Tongue (tissue), 3 donors: ENCODE measurements at places on chromosomes 6 and 20. TPM values are rescaled to one million over a fixed set of nuclear protein-coding genes. Genes with fewer than 3 reads are reported as not detected.
A peak's percentile ranks its signal among the peaks of the same experiment; 100 is the strongest.

- DNase-seq, result no peak
These were observed 16.2 kb downstream of the KCNB1 start for GRCh38 chr20:49466114-49466912.

Gene SYS1
- total RNA-seq, result 20.0 TPM

DNA sequence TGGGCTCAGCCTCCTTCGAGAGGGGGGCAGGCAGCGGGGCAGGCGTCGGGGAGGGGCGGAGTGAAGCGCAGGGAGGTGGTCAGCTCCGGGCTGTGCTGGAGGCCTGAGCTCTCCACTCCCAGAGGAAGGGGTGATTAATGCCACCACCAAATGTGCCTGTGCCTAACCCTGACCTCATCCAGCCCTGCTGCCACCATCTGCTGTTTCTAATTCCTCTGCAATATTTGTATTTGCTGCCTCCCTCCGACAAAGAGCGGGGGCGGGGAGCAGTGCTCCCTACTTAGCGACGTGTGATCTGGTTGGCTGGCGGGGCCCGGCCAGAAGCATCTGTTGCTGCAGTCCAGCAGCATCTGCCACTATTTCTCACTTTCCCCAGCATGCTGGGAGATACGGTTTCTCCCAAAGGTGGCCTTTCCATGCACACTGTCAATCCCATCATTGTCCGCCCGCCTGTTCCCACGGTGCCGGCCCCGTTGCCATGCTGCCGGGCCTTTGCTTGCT is 47.0 kb downstream of the DLL1 start:
- peak; percentile 90 for DNase-seq

- no peak for DNase-seq
These were observed 13.8 kb upstream of the TIAM2 start for GRCh38 chr6:154981079-154981870.

DNA sequence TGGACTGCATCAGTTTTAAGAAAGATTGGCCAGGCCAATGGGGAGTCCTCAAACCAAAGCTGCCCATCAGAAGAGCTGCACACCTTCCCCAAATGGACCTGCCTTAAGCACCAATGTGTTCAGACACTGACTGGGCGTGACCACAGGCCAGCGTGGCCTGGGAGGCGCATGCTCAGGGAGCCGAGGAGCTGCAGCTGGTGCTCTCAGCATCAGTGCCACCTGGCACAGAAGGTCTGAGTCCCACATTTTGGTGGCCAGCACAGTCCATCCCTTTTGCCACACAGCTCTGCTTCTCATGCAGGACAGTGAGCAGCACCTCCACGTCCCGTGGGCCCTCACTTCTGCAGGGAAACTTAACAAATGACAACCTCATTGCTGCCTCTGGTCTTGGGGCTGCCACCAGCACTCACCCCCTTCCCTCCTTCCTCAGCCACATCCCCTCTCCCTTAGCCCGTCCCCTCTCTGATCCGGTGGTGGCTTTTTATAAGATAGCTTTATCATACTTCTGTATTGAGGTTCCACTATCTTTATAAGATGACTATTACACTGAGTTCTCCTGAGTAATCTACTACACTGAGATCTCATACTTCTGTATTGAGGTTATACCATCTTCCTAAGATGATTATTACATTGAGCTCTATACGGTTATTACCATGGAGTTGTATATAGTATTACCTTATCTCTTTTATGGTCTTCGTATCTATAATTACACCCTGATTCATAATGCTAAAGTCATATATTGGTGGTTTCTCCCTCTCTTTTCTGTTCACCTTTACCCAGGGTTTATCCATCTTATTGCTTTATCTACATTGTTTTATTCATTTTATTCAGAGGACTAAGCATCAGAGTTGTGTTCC is 109.1 kb downstream of the TOX2 start:
- DNase-seq, result no peak

- no peak for DNase-seq
These were observed 159.1 kb upstream of the MAFB start for GRCh38 chr20:40848096-40848495.

Gene HLA-DQB1
- not detected for total RNA-seq

Gene TSBP1
- total RNA-seq, result not detected

GRCh38 chr6:34884996-34885395 is 2.8 kb downstream of the TAF11 start:
- DNase-seq, result no peak

GRCh38 chr6:42771741-42772100 is 10.1 kb upstream of the BICRAL start:
- no peak for DNase-seq

Gene LAMP5
- total RNA-seq, result 1.7 TPM

Gene TINAG
- not detected for total RNA-seq

Gene SLC22A7
- total RNA-seq, result not detected

GRCh38 chr20:672963-673602 is 2.5 kb downstream of the SCRT2 start:
- no peak for DNase-seq

DNA sequence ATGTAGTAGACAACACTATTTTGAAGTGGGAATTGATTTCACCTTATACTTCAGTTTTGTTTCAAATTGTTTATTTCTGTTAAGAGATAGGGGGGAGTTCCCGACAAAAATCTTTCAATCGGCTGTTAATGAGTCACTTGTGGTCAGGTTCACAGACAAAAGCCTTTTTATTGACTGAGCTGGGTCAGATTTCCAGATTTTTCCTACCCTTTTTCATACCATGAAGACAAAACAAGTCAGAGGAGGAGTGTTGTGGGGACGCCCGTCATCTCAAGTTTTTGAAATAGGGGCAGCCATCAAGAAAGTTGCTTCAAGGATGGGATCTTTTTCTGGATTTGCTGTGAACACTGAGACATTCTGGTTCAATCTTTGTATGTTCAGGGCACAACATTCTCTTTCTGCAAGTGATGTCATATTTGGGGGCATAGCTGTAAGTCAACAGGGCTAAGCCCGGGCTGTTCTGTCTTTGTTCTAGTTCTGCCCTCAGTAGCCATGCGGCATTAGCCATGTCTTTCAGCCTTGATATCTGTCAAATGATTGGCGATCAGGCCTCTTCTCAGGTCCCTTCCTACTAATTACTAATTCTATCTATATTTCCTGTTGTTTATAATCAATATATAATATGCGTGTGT is 496.0 kb upstream of the MARCKS start:
- DNase-seq, result no peak

DNA sequence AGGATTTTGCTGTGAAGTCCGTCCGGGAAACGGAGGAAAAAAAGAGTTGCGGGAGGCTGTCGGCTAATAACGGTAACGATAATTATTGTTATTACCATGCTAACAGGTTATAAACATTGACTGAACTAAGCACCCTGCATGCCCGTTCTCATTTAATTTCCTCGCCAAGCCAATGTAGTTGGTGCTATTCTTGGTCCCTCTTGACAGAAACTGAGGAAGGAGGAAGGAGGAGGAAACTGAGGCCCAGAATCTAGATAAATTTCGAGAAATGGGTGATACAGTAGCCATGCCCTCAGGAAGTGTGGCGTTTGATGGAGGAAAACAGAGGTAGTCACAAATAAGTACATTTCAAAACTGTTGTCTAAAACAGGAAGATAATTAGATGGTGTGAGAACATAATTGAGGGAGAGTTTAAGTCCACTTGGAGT is 474 bp downstream of the TPX2 start:
- DNase-seq, result no peak

DNA sequence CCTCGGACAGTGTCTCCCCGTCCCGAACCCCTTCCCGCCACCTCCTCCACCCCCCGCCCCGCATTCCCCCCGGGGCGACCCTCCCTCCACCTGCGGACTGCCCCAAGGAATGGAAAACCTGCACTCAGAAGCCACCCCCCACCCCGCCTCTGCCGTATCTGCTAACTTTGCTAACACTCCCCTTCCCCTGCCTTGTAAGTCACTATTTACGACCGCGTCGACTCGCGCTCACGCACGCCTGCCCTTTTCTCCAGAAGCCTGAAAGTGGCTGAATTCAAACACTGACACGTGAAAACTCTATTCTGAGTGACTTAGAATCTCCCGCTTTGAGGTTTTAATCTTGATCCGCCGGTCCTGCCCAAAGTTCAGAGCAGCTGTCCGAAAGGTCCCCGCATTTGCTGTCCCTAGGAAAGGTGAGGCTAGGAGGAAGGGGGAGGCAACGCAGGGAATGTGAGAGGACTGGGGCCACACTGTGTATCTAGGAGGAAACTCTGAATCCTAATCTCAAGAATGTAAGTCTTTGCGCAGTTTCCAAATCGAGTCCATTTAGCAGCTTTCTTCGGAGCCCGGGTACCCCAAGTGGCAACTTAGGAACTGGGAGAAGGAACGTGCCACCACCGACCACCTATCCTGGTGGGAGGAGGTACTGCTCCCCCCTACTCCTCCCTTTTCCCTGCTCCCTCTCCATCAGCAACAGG is 9.3 kb upstream of the POU3F2 start:
- no peak for DNase-seq

DNA sequence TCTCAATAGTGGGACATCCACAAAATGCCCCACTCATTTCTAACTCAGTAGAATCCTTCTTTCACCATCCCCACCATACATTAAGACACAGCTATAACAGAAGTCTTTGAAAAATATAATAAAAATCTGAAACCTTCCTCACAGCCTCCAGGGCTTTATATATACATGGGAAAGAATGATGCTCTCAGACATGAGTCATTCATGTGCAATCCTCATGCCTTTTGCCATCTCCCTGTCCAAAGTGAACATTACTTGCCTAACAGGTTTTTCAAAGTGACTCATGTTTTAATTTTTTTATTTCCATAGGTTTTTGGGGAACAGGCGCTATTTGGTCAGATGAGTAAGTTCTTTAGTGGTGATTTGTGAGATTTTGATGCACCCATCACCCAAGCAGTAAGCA is 162.7 kb downstream of the RALGAPA2 start:
- peak; percentile 44 for DNase-seq

Gene PM20D2
- 105 TPM for total RNA-seq

Gene TREM1
- 1.7 TPM for total RNA-seq

DNA sequence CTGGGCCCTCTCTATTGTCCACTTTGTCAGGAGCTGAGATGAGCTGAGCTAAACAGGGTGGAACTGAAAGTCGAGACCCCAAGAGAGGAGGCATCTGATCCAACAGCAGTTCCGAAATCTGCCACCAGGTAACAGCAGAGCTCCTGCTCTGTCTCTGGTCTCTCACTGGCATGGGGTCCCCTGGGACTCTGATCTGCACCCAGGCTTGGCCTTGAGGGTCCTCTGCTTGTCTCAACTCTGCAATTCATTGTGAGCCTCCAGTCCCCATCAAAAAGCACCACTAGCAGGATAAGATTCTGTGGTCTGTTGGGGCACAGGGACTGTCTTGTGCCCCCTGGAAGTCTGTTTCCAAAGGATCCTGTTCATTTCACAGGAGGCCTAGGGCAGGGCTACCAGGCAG is 62.5 kb upstream of the TOP1 start:
- DNase-seq, result no peak

Gene DNMT3B
- total RNA-seq, result 2.9 TPM

DNA sequence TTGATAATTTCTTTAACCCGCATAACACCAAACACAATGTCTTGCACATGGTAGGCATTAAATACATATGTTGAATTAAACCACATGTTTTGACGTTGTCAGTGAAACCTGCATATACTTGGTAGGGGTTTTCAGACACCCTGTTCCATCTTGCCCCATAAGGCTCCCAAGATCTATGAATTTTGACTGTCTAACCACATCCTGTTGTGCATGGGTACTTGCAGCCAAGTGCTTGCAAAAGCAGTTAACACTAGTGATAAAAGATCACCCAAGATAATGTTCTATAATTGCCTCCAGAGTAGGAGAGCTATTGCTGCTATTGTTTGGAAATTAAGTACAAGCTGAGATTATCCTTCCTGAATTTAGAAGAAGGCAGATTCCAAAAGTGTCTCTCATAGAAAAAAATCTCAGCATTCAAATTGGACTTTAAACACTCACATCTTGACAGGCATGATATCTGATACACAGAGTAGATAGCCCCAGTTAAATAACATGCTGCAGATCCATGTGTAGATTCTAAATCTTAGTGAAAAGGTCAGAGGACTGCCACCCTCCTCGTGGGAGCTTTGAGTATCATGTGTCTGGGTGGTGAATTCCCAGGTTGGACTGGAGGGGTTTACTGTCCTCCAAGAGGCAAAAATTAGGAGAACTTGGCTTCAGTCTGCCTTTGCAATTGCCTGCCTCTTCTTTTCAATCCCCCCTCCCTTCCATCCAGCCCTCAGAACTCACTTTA is 25.8 kb upstream of the CCN6 start:
- no peak for DNase-seq

Gene PLCB4
- total RNA-seq, result 16.4 TPM

DNA sequence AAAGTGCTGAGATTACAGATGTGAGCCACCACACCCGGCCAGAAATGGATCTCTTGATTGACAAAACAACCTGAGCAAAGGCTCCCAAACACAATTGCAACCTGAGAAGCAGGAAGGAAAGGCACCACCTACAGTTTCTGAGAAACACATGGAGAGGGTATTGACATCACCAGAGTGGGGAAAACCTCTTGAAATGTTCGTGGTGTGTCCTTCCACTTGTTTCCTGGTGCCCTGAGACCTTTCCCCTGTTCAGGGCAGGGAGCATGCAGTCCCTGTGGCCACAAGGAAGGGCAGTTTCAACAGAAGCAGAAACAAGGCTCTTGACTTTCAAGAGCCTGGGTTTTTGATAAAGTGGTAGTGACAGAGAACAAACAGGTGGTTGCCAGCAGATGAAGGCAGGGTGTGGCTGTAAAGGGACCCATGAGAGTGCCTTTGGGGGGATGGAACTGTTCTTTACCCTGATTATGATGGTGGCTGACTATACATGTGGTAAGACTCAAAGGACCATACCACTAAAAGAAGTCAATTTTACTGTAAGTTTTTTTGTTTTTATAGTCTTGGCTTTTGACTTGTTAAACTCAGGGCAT is 3.2 kb upstream of the BPIFA1 start:
- DNase-seq, result no peak

DNA sequence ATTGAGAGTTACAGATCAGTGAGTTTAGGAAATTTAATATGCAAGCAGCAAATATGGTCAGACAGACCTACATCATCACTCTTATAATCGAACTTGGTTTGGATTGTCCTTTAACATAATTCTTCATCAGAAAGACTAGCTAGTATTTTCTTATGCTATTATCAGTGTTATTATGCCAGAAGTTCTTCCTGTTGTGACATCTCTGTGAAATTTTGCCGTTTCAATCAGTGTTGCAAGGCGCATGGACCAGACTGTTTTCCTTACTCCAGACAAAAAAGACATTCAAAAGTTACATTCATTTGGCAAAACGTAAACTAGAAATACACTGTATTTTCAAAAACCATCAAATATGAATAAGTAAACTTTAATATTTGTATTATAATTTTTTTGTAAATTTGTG is 5.7 kb upstream of the TENT5A start:
- no peak for DNase-seq

DNA sequence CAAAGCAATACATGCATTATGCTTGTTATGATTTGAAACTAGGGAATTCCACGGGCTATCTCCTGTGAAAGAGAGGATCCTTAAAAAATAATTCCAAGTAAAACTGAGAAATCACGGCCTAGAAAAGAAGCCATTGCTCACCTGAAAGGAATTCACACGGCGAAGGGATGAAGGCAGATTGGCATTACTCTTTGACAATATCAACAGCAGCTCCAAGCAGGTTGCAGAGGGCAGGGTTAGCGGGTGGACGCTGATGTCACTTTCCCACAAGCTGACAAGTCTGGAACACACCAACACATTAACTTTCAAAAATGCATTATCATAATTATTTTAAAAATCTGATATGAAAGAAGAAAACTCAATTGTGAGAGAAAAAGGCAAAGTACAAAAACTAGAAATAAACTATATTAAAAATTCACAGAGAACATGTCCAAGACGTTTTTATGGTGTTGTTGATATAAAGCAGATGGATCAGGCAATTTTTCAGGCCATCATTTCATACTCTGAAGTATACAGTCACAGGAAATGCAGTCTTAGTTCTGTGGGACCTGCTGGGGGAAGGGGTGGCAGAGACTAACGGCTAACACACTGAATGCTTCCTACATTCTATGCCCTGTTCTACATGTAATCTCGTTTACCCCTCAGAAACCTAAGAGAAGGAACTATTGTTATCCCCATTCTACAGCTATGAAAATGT is 108.3 kb downstream of the UBE3D start:
- DNase-seq, result no peak
